ENCODE measurements at places on chromosomes 3 and 15. TPM values are rescaled to one million over a fixed set of nuclear protein-coding genes. Genes with fewer than 3 reads are reported as not detected.

DNA sequence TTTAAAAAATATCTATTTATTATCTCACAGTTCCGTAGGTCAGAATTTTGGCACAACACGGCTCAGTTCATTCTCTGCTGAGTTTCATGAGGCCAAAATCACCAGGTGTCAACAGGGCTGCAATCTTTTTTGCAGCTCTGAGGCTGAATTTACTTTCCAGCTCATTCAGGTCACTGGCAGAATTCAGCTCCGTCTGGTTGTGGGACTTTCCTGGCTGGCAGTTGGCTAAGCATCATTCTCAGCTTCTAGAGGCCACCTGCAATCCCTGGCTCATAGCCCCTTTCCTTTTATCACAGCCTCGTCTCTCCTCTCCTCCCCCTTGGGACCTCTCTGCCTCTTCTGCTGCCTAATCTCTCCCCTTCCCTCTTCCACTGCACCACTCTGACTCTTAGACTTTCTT, 174.0 kb upstream of the WNT5A start:
- peak; percentile 68 for DNase-seq

GRCh38 chr15:32857732-32858131, 139.9 kb downstream of the GREM1 start:
- no peak for DNase-seq

The RBP2 gene
- total RNA-seq: not detected

DNA sequence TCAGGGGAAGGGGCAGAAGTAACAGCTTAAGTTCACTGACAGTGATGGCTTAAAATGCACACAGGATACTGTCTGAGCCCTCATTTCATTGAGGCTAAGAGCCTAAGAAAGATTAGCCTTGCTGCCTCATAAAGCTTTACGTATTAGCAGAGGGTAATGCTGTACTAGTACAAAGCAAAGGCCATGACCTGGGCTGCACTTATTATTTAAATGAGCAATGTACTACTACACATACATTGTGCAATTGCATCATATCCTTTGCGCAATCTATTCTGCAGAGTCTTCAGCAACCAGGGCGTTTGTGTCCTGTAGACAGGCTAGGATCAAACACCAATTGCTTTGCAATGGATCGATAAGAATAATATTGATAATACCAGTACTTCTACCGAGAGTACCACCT, 221.8 kb downstream of the TPRG1 start:
- DNase-seq: no peak

- DNase-seq: no peak
These were observed 20.2 kb downstream of the CFAP44 start for GRCh38 chr3:113421082-113421481.

- DNase-seq: no peak
These were observed 13.2 kb downstream of the ABCC5 start for GRCh38 chr3:184004476-184004875.

- DNase-seq: no peak
These were observed 7.1 kb downstream of the FSTL1 start for GRCh38 chr3:120443626-120444123.

DNA sequence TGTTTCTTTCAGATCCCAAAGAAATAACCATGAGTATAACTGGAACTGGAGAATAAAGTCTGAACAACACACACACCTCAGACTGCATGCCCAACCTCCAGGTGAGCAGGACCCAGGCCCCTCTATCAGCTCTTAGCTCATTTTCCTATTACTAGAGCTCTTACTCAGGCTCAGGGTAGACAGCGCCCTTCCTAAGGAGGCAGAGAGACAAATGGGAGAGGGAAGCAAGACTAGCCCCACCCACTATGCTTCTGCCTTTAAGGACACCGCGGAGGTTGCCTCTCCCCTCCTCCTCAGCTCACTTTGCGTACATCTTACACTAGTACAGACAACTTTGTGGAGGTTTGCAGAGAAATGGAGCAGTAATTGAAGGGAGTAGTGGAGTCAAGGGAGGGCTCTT, 44.0 kb upstream of the GLCE start:
- no peak for DNase-seq

GRCh38 chr15:83065431-83065830, 1.6 kb downstream of the BTBD1 start:
- DNase-seq: no peak

DNA sequence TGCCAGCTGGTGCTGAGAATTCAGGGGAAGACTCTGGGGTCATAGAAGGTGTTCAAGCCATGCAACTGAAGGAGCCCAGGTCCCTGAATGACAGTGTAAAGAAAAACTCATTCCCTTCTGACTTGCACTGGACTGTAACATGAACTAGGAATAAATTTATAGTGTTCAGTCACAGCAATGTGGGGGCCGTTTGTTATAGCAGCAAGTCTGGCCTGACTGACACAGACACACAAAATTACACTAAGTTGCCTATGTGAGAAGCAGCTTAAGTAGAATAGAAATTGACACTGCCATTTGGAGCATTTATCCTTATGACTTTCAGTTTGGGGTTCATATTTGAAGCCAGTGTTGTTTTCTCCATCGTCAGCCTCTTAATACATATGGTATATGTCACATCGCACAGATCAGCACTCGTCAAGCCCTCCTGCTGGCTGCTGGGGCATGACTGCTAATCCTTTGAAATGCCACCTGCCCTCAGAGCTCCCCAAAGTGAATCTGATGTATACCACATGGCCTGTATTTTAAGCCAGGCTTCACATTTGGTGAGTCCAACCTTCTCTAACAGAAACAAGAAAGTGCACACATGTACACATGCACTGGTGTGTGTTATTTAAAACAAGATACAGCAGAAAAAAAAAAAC, 17.1 kb upstream of the HEG1 start:
- DNase-seq: no peak

- no peak for DNase-seq
These were observed 15.1 kb downstream of the LINGO1 start for GRCh38 chr15:77617476-77618230.

The MYZAP gene
- total RNA-seq: 0.64 TPM

GRCh38 chr3:140552898-140553297, 125.0 kb upstream of the TRIM42 start:
- DNase-seq: no peak

The P2RY14 gene
- 0.91 TPM for total RNA-seq

GRCh38 chr3:72655131-72655551, 193.1 kb downstream of the SHQ1 start:
- DNase-seq: peak; percentile 55
